NCI-H2107 (cell line): ENCODE measurements at places on chromosomes 6 and 20.

DNA sequence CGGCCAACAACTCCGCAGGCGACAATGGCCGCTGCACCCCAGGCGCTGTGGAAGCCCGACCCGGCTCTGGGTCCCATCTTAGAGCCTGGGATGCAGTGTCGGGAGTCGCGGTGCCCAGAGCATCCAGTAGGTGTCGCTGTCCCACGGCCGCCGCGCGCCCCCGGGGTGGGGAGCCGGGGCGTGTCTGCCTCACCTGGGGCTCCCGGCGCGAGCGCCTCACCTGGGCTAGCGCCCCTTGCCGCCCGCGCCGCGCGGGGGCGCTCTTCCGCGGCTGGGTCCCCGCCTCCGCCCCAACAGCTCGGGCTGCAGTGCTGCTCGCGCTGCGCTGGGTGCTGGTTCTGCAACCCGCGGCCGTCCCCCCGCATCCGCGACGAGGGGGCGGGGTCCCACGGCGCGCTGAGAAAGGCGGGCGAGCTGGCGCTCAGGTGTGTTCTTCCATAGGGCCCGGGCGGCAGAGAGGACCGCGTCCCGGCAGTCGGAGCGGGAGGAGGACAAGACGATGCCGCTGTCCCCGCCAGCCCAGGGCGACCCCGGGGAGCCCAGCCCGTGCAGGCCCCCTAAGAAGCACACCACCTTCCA, at the start of gene CRYBG1:
TSS of gene CRYBG1 (plus strand) at position 308 of the 579 bp plus-strand sequence. CDS start at position 500, 192 bp downstream.
- peak; percentile 73 for DNase-seq

- DNase-seq: no peak
These were observed 88.5 kb downstream of the PRKN start for GRCh38 chr6:162638931-162639574.

GRCh38 chr6:100880149-100880852, 828 bp downstream of the ASCC3 start:
- DNase-seq: no peak

- no peak for DNase-seq
These were observed 605.5 kb downstream of the HDGFL1 start for GRCh38 chr6:23174781-23175361.

GRCh38 chr6:25351485-25351884, 72.3 kb downstream of the CARMIL1 start:
- no peak for DNase-seq

- peak; percentile 52 for DNase-seq
These were observed 116.6 kb downstream of the MRPL14 start for GRCh38 chr6:44010411-44011349.

DNA sequence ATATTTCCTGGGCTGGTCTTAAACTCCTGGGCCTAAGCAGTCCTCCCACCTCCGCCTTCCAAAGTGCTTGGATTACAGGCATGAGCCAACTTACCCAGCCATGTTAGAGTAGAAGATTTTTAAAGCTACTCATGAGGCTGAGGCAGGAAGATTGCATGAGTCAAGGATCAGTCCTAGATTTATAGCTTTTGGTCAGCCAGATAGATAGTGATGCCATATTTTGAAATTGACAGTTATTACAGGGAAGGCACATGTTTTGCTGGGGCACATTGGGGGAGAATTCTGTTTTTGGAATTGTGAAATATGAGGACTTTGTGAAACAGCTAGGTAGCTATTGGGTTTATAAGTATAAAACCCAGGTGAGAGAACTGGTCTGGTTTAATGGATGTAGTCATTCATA, 40.9 kb downstream of the DOP1A start:
- DNase-seq: no peak

- no peak for DNase-seq
These were observed 66.8 kb downstream of the FBXO5 start for GRCh38 chr6:152916035-152916434.

DNA sequence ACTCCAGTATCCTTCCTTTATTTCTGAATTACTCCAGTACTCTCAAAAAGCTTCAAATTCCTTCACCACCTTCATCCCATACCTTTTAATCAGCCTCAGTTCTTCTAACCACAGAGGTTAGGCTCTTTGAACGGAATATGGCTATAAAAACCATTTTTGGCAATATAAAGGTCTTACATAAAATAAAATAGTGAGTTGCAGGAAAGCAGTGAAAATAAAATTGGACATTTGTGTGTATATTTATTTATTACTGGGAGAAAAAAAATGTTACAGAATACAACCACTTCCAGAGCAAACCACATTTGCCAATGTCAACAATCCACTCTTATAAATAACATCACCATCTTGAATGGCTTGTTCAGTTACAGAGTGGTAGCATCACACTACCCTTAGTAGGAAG, 7.7 kb downstream of the HDDC2 start:
- no peak for DNase-seq

DNA sequence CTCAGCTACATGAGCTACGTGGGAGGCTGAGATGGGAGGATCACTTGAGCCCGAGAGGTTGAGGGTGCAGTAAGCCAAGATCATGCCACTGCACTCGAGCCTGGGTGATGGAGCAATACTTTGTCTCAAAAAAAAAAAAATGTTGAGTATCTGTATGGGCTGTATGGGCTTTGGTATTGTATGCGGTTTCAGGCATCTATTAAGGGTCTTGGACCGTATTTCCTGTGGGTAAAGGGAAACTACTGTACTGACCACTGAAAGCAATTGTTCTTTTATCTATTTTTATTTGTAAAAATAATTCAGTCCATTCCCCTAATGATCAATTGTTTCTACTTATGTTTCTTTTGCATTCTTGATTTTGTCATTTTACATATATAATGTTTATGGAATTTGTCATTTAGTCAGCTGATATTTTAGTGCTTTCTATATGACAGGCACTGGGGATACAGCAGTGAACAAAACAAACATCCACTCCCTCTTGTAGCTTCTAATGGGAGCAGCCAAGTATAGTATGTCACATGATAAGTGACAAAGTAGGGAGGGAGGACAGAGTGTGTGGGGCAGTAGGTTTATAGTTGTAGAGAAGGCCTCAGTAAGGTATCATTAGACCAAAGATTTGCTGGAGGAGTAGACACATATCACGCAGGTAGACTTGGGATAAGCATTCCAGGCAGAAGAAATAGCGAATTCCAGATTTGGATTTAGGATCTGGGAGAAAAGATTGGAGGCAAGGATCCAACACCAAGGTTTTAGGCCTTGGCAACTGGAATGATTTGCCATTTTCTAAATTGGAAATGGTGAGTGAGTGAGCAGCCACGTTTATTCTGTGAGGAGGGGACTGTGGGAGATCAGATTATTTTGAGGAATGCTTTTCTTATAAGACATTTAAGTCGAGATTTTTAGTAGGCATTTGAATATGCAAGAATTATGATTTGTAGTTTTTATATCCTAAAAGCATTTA, 6.0 kb downstream of the PCMT1 start:
- no peak for DNase-seq

- no peak for DNase-seq
These were observed 36.4 kb upstream of the HLA-C start for GRCh38 chr6:31308050-31308844.

DNA sequence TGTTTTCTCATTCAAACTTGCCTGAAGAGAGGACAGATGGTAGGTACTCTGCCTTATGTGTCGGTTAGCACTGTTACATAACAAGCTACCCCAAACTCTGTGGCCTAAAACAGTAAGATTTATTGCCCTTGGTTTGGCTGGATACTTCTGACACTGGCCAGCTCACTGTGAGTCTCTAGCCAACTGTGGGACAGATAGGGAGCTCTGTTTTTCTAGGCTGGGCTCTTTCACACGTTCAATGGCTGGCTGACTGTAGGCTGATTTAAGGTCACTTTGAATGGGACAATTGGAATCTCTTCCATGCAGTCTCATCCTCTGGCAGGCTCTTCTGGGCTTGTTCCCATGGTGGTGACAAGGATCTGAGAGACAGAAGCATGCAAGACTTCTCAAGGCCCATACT, 39.4 kb upstream of the JAG1 start:
- DNase-seq: no peak

DNA sequence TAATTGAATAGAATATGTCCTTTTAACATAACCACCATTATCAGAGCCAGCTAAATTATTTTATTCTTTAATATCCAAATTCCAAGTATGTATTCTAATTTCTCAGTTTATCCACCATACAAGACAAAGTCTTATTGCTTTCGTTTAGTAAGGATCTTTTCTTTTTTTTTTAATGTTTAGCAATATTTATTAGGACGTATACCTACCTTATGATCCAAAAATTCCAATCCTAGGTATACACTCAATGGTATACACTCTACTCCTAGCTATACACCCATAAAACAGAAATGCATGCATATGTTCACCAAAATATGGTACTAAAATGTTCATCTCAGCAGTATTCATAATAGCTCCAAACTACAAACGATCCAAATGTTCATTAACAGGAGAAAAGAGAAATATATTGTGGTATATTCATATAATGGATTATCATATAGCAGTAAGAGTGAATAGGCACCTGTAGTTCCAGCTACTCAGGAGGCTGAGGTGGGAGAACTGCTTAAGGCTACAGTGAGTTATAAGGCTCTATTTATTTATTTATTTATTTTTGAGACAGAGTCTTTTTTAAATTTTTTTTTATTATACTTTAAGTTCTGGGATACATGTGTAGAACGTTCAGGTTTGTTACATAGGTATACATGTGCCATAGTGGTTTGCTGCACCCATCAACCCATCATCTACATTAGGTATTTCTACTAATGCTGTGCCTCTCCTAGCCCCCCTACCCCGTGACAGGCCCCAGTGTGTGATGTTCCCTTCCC, 17.3 kb downstream of the TNFAIP3 start:
- DNase-seq: no peak

- DNase-seq: no peak
These were observed 141.6 kb upstream of the DTNBP1 start for GRCh38 chr6:15804164-15805154.

- DNase-seq: no peak
These were observed 799 bp upstream of the ME1 start for GRCh38 chr6:83431545-83432155.

- no peak for DNase-seq
These were observed 84.3 kb downstream of the PFDN4 start for GRCh38 chr20:54292185-54292584.

DNA sequence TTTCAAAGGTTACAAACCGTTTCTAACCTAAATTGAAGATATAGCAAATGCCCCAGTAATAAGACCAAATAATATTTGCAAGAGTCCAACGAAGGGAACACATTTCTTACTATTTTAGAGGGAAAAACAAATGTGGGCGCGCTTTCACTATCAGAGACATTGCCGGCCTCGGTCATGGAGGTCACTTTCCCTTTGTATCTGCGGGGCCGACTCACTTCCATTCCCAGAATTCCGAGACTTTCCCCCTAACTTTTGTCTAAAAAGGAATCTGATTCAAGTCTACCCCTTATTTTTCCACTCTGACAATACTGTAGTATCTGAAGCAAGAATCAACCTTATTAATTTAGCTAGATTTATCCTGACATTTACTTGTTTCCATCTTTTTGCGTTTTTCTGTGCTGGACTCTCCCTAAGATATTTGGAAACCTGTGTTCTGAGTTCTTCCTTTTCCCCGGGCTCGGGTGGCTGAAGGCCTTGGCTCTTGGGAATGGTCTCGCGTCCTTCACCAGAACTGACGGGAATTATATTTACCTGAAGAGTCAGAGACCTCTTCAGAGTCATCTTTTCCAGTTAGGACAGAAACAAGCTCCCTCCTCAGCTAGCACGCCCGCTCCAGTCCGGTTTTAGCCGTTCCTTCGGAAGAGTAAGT, 71.8 kb upstream of the ZNF184 start:
- no peak for DNase-seq

DNA sequence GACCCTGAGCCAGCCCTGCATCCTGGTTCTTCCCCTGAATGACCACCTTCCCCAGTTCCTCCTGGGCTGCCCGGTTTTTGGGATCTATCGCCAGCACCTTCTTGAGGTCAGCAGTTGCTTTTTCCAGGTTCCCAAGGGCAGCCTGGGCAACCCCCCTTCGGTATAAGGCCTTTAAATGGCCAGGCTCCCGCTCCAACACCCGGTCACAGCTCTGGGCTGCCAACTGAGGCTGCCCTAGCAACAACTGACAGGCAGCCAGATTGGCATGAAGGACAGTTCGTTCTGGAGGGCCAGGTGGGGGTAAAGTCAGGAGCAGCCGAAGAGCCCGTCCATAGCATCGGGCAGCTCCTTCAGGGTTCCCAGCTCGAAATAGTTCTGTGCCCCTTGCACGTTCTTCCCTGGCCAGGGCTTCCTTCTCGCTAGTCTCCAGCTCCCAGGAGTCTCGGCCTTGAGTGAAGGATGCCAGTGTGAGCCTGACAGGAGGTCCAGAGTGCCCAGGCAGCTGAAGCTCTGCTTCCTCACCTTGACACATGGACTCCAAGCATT, 778 bp upstream of the ATF6B start:
- DNase-seq: no peak

GRCh38 chr6:166650824-166651807, 24.1 kb upstream of the RPS6KA2 start:
- no peak for DNase-seq

GRCh38 chr6:37399131-37399530, 33.9 kb upstream of the CMTR1 start:
- no peak for DNase-seq

DNA sequence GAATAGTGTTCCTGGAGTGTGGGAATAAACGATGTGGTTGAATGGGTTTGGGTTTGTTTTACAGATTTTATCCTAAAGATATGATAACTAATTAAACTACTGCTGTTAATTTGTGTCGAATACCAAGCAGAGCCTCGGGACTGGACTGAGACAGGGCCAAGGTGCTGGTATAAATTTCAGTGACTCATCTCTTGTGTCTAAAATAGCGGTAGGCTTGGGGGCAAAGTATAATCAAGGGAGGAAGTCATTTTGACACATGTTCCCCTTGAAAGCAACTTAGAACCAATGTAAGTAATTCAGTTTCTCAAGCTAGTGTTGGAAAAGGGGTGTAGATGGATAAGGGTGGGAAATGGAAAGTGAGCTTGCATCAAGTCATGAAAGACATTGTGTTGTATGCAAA, 108.4 kb downstream of the PLCB4 start:
- DNase-seq: no peak

DNA sequence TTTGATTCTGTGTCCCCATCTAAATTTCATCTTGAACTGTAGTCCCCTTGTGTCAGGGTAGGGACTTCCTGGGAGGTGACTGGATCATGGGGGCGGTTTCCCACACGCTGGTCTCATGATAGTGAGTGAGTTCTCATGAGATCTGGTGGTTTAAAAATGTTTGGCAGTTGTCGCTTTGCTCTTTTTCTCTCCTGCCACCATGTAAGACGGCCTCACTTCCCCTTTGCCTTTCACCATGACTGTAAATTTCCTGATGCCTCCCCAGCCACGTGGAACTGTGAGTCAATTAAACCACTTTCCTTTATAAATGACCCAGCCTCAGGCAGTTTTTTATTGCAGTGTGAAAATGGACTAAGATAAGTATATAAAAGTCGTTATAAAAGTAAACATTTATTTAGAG, 80.5 kb upstream of the SGK1 start:
- no peak for DNase-seq

DNA sequence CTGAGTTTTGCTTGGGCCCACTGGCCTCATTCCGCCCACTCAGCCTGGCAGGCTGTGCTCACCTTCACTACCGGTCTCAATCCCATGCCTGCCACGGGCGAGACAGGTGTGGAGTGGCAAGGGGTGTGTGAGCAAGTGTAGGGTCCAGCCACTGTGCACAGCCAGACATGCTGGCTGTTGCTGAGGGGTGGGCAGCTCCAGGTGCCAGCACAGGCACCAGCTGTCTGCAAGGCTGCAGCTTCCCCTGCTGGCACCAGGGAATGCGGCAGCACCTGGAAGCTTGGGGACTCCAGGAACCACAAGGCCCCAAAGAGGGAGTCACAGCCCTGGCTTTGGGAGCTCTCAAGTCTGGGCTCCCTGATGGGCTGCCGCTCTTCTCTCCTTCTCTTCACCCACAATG, 372.7 kb downstream of the CBLN4 start:
- DNase-seq: no peak

- DNase-seq: no peak
These were observed 99.0 kb upstream of the KCNG1 start for GRCh38 chr20:51121901-51122412.
